ENCODE measurements at places on chromosomes 3 and 15.

DNA sequence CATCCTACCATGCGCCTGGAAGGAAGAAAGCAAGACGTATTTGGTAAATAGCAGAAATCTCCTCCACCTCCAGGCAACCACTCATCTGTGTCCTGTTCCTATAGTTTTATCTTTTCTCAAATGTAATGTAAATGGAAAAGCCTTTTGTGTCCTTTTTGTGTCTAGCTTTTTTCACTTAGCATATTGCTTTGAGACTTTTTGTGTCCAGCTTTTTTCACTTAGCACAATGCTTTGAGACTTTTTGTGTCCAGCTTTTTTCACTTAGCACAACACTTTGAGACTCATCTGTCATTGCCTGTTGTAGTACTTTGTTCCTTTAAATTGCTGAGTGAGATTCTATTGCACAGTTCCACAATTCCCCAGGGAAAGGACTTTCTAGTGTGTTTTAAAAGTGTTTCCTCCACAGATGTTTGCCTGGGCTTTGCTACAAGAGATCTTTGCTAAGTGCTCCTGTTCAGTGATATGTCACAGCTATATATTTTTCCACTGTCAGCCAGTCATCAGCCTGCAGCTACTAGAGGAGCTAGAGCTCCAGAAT lies 27.9 kb upstream of the MUC13 start:
- DNase-seq: no peak

DNA sequence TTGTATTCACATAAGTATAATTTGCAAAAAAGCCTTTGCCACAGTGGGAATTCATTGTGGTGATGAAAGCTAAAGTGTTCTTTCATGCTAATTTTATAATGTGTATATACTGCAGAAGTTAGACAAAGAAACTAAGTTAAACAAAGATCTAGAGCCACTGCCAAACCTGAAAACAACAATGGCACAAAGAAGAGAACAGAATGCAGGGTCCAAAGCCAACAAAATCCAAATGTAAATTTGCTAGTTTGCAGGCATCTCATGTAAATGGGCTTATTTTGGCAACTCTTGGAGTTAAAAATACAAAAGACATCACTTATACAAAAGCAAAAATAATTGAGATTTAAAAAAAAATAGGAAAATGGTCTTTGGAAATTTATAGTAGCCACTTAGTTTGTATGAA lies 123.0 kb downstream of the TCF12 start:
- no peak for DNase-seq

- no peak for DNase-seq
Observed at GRCh38 chr3:48157950-48158376, 30.3 kb downstream of the CDC25A start.

- no peak for DNase-seq
Observed at GRCh38 chr15:51075364-51075763, 19.3 kb downstream of the TNFAIP8L3 start.

GRCh38 chr15:63860555-63860954 lies 26.8 kb upstream of the HERC1 start:
- no peak for DNase-seq

- DNase-seq: no peak
Observed at GRCh38 chr3:181880331-181880730, 168.6 kb downstream of the SOX2 start.

- DNase-seq: no peak
Observed at GRCh38 chr3:30112902-30113484, 493.4 kb upstream of the TGFBR2 start.

GRCh38 chr3:59401924-59402323 lies 352.1 kb upstream of the CFAP20DC start:
- DNase-seq: no peak

GRCh38 chr3:25181096-25181495 lies 247.0 kb upstream of the RARB start:
- no peak for DNase-seq

DNA sequence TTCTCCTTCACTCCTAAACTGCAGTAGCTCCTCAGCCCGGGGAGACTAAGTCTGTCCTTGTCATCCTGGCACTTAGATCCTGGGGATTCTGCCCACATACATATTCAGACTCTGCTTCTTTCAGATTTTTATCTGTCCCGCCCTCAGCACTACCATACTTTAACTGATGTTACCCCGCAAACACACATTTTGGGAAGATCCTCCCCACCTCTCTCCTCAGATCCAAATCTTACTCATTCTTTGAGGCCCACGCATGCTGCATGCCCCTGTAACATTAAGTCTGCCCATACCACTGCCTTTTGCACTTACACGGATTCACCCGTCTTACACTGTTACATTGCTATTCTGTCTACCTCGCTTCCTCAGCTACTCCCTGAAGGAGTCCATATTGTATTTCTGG lies 36.1 kb downstream of the SENP8 start:
- no peak for DNase-seq

DNA sequence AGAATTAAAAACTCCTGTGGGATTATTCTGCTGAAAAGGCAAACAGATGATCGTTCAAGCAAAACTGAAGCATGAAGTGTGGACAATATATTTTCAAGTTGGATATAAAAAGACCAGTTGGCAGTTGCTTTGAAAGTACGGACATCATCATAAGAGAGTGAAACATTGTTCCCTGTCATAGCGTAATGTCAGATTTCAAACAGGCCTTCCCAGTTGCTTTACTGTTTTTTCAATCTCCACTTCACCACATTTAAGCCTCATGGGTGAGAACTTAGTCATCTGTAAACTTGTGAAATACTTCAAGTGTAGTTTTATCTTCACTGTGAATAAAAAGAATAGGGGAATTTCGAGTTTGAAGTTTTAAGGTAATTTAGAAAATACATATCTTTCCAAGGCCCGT lies 435.1 kb upstream of the CNTN3 start:
- no peak for DNase-seq

All from activated naive CD4-positive, alpha-beta T cell (primary cell).